ENCODE measurements at places on chromosomes 6 and 20.

- no peak for DNase-seq
Observed at GRCh38 chr20:1491281-1491840, at the start of gene SIRPB2. Gene SIRPB2 (minus strand): TSS chr20:1491420. CDS start chr20:1491359, 61 bp downstream.

DNA sequence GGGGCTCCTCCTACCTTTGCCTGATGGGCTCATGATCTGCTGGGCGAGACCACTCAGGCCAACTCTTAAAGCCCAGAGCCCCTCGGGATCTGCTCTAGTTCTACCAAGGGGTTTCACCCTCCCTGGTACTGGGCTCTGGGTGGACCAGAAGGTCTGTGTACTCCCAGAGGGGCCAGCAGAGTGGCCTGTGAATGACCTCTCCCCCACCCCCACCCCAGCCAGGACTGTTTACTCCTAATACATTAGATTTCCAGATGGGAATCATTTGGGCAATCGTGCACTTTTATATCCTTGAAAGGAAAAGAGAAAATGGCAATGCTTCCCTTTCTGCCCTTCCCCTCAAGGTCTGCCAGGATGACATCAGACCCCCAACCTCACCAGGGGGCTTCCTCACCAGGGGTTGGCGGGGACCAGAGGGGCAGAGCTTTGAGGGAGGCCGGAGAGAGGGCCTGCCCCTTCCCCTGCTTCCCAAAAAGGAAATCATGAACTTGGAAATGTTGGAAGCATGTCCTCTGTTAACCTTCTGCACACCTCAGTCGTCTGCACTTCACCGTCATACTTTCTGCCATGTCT, 37.1 kb upstream of the PMEPA1 start:
- no peak for DNase-seq

GRCh38 chr20:8855315-8855714, 213.6 kb upstream of the PLCB4 start:
- no peak for DNase-seq

GRCh38 chr6:6587696-6588063, 840 bp upstream of the LY86 start:
- no peak for DNase-seq

GRCh38 chr6:136158387-136158821, 91.7 kb downstream of the MTFR2 start:
- no peak for DNase-seq

DNA sequence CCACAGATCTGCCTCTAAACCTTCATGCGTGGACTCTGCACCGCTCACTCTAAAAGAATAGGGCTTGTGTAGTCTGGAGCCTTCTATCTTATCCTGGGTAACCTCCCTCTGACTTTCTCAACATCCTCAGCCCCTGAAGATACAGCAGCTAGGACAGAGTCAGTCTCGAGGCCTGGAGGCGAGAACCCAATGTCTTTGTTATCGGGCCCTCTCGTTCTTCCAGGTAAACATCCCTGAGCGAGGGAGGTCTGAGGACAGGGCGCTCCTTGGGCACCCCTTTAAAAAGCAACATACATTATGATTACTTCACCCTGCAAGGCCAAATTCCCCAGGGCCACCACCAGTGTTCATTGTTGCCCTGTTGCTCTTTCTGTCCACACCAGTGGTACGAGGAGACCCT, 110.8 kb upstream of the PRND start:
- DNase-seq, result no peak
